ENCODE measurements at places on chromosomes 2 and 18. TPM values are rescaled to one million over a fixed set of nuclear protein-coding genes. Genes with fewer than 3 reads are reported as not detected.

NAPG gene
- total RNA-seq, result 11.3 TPM

RGPD3 gene
- 0.14 TPM for total RNA-seq

FOSL2 gene
- 83.9 TPM for total RNA-seq

SERPINB10 gene
- total RNA-seq, result not detected

SERPINB13 gene
- total RNA-seq, result not detected

OTOS gene
- not detected for total RNA-seq

CAPN13 gene
- not detected for total RNA-seq

DSC3 gene
- total RNA-seq, result 1.6 TPM

TBR1 gene
- 0.07 TPM for total RNA-seq

ZRANB3 gene
- total RNA-seq, result 6.0 TPM

MFSD2B gene
- 0.40 TPM for total RNA-seq

ASNSD1 gene
- 35.9 TPM for total RNA-seq

AMER3 gene
- not detected for total RNA-seq

ASXL2 gene
- 9.3 TPM for total RNA-seq

INHBB gene
- 23.3 TPM for total RNA-seq

STARD7 gene
- total RNA-seq, result 104 TPM

SETBP1 gene
- total RNA-seq, result 0.59 TPM

ZC3H6 gene
- 0.69 TPM for total RNA-seq

LAPTM4A gene
- 277 TPM for total RNA-seq

ZFP36L2 gene
- total RNA-seq, result 38.8 TPM

LOXHD1 gene
- not detected for total RNA-seq

UCN gene
- 0.61 TPM for total RNA-seq

NEU4 gene
- 0.37 TPM for total RNA-seq

TUBA3E gene
- total RNA-seq, result 4.6 TPM

VWA3B gene
- total RNA-seq, result not detected

NTSR2 gene
- not detected for total RNA-seq

KCNE4 gene
- 0.64 TPM for total RNA-seq

GPR35 gene
- 0.61 TPM for total RNA-seq

LYPD1 gene
- total RNA-seq, result 14.6 TPM

DSG1 gene
- not detected for total RNA-seq

AGXT gene
- total RNA-seq, result not detected

RNF152 gene
- 0.13 TPM for total RNA-seq

SH3RF3 gene
- total RNA-seq, result 0.56 TPM

MAP3K19 gene
- total RNA-seq, result not detected

MYO5B gene
- 9.2 TPM for total RNA-seq

NYAP2 gene
- total RNA-seq, result not detected

CDH2 gene
- 60.1 TPM for total RNA-seq

DNMT3A gene
- total RNA-seq, result 8.3 TPM

VAMP8 gene
- 16.7 TPM for total RNA-seq

PIK3C3 gene
- total RNA-seq, result 22.3 TPM

CELF4 gene
- not detected for total RNA-seq

TRABD2A gene
- total RNA-seq, result 12.8 TPM

IL1RL2 gene
- not detected for total RNA-seq

COL6A3 gene
- 0.21 TPM for total RNA-seq

OXER1 gene
- total RNA-seq, result not detected
